Muscle of back (tissue), 13 donors: ENCODE measurements at places on chromosomes 1 and 21. TPM values are rescaled to one million over a fixed set of nuclear protein-coding genes. Genes with fewer than 3 reads are reported as not detected.
A peak's percentile ranks its signal among the peaks of the same experiment; 100 is the strongest.

Gene DNALI1
- polyA plus RNA-seq = 7.7 TPM

Gene NHLH1
- polyA plus RNA-seq = 0.27 TPM

Gene STUM
- polyA plus RNA-seq = 12.3 TPM

Gene EFNA4
- polyA plus RNA-seq = 10.2 TPM

Gene FCRLB
- polyA plus RNA-seq = 0.17 TPM

- DNase-seq = no peak
Observed at GRCh38 chr1:47230692-47231300, 1.2 kb downstream of the TAL1 start.

DNA sequence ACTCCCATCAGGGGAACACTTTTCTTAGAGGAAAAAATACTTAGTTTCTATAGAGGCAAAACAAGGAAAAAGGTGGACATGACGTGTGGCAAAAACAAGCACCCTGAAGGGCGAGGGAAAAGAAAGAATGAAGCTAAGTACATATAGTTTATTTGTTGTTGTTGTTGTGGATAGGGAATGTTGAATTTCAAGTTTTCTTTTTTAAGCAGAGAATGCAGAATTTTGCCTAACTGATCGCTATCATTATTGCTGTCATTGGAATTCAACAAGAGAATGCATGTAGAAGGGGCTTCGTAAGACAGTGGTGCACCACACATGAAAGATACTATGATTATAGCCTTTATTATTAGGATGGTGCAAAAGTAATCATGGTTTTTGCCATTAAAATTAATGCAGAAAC is 144.0 kb downstream of the LMO4 start:
- no peak for DNase-seq

- no peak for DNase-seq
Observed at GRCh38 chr1:20320704-20321103, 30.0 kb downstream of the VWA5B1 start.

DNA sequence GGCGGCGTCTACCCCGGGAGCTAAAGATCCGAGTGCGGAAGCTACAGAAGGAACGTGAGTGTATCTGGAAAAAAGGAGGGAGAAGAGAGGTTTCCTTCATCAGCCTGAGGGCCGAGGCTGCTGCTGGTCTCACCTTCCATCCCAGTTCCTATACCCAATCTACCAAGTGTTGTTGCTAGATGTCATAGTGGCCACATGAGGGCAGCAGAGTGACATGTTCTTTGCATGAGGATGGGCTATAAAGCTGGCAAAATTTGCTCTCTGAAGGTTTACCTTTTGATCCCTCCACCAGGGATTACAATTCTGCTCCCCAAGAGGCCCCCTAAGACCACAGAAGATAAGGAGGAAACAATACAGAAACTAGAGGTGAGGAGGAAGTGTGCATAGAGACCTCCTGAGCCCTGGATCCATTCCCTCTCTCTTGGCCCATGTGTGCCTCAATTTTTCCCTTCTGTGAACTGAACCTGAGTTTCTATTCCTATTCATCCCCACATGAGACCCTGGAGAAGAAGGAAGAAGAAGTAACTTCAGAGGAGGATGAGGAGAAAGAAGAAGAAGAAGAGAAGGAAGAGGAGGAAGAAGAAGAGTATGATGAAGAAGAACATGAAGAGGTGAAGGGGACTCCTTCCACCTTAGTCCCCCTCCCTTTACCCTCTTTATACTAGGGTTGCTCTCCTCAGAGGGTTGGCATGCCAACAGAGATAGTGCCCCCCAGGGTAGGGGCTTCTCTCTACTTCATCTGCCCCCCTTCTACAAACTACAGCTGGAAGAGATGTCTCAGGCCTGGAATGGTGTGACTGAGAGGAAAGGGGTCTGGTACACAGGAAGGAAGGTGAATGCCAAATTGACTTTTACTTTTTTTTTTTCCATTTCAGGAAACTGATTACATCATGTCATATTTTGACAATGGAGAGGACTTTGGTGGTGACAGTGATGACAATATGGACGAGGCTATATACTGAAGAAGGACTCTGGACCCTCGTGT is 13.3 kb downstream of the POLR3GL start:
- DNase-seq = peak; percentile 88

- DNase-seq = no peak
Observed at GRCh38 chr1:48730164-48730910, 46.4 kb downstream of the BEND5 start.

- DNase-seq = peak; percentile 40
Observed at GRCh38 chr21:33642896-33643657, 776 bp downstream of the ITSN1 start.

- DNase-seq = peak; percentile 88
Observed at GRCh38 chr1:91730801-91731732, 154.9 kb downstream of the TGFBR3 start.

GRCh38 chr1:173297798-173298391 is 90.8 kb upstream of the TNFSF4 start:
- no peak for DNase-seq

DNA sequence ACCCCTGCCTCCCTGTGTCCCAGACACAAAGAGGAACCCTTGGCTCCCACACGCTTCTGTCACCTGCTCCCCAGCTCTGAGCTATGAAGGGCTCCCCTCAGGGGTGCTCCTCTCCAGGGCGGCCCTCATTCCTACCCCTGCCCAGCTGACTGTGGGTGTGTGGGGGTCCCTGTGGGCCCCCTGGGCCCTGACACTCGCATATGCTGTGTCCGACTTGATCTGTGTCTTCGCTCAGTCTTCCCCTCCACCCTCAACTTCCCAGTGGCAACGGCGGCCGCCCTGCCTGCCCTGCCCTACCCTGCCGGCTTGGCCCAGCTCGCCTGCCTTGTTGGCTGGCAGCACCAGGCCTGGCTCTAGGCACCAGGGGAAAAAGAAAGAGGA is 1.2 kb downstream of the KCNQ4 start:
- DNase-seq = no peak

DNA sequence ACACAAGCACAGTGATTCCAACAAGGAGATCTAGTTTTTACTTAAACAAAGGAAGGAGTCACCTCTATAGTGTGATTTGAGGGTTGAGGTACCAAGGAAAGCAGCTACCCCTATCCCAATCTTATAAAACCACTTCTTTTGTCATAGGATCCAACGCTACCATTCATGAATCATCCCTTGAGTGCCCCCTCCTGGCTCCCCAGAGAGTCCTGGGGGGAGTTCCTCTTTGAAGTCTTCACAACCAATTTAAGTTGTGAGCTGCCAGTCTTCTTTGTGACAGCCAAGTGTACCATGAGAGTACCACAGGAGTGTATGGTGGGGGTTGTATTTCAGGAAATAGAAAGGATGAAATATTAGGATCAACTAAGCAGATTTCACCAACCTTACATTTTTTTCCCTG is 39.1 kb upstream of the NHLH2 start:
- DNase-seq = no peak

GRCh38 chr1:166164995-166165660 is 1.7 kb downstream of the FAM78B start:
- DNase-seq = peak; percentile 38

DNA sequence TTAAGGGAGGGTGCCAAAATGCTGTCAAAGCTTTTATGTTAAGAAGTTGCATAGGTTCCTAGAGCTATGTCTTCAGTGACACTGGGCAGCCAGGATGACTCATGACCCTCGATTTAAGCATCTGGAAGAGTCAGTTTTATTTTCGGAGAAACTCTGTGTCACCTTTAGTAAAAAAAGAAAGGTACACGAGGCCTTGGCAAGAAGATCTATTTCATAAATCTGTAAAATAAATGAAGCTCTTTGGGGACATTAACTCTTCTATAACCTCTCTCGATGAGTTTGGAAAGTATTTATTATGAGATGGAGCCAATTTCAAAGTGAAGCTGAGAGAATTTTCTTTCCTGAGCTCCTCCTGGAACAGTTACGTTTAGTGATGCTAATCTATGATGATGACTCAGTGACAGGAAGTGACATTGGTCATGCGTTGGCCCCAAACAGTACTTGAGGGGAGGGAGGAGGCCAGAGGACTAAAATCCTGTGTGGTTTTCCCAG is 156.5 kb downstream of the HLX start:
- DNase-seq = no peak

DNA sequence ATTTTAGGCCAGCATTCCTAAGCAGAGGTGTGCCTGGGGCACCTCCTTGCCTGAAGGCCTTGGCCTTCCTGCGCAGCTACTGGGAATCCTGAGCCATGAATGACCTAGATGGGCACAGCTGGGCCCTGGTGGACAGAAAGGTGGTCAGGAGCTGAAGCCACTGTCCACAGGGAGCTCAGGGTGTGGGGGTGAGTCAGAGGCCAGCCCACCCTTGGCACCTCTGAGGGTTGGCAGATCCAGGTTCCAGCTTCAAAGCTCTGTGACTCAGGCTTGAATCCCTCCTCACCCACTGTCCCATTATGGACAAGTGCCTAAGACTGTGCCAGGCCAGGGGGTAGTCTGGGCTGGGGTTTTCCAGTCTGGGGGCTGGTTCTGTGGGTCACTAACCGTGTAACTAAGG is 6.4 kb upstream of the EDN2 start:
- no peak for DNase-seq

DNA sequence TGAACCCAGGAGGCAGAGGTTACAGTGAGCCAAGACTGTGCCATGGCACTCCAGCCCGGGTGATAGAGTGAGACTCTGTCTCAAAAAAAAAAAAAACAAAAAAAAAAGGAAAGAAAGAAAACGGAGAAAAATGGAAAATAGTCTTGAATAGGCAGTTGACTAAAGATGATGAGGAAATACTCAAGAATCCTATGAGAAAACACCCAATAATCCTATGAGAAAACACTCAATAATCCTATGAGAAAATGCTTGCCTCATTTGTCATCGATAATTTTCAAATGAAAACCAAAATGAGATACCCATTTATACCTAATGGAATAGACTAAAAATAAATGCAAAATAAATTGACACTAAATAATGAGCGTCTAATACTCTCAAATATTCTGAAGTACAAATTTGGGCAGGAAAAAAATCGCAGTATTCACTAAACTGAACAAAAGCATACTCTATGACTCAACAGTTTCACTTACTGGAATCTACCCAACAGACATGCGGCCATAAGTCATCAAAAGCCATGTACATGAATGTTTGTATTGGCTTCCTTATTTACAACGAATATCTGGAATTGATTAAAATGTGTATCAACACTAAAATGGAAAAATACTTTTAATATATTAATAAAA is 733.9 kb upstream of the CHRM3 start:
- DNase-seq = no peak

DNA sequence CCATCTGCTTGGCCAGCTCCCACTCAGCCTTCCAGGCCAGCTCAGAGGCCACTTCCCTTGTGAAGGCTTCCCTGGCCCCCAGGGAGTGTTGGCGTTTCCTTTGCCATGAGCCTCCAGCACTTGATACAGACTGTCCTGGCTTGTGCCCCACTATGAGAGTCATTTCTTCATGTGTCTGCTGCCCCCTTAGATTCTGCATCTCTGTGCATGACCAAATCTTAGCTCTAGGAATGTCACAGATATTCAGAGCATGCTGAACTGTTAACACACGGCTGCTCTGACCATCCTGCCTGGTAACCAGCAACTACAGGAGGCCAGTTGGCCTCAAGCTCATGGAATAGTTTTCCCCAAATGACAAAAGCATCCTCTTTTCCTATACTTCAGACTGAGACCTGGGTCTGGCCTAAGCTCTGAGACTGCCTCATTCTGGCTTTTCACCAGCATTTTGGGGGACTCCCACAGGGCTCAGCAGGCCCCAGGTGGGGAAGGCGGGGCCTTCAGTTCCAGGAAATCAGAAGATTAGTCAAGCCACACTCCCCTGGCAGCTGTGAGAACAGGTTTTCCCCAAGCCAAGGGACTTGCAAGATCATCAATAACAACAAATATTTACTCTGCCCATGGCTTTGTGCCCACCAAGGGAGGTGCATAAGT is 182.6 kb upstream of the EDN2 start:
- DNase-seq = no peak

GRCh38 chr1:33275706-33276572 is 19.6 kb downstream of the ZNF362 start:
- no peak for DNase-seq

DNA sequence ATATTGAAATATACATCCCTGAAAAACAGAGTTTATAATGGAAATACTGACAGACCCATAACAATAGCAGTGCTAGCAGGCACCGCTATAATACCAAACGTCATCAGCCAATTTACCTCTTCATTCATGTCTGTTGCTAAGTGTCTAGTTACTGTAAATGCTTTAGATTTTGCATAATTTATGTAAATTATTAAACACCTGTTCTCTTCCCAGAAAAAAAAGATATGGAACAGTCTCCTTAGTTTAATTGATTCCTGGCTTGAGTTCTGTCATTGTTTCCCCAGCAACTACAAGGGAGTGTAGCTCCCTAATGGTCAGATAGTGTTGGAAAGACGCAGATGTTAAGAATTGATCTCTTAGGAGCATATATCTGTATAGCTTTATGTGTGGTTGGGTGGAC is 817.9 kb upstream of the ADGRL2 start:
- DNase-seq = no peak

DNA sequence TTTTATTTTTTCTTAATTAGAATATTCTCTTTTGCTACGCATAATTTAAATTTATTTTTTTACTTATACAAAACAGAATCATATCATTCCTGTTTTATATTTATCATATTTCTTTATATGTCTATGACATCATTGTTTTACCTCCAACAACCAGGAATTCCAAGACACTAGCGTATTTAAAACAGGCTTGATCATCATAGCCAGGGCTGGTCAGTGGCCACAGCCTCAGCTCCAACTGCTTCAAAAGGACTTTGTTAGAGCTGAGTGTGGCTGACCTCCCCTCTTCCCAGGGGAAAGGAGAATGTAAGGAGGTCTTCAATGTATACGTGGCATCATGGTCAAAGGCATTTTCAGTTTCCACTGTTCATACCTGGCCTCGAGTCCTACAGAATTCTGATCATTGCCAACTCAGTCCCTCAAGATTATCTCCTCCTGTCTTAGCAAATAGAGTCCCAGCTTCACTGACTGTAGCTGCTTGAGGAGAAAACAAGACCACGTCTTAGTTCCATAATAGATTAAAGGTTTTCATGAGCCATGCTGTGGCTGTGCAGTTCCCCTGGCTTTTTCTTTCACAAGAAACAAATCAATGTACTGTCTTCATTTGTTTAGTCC is 444.0 kb downstream of the PTPRC start:
- no peak for DNase-seq

DNA sequence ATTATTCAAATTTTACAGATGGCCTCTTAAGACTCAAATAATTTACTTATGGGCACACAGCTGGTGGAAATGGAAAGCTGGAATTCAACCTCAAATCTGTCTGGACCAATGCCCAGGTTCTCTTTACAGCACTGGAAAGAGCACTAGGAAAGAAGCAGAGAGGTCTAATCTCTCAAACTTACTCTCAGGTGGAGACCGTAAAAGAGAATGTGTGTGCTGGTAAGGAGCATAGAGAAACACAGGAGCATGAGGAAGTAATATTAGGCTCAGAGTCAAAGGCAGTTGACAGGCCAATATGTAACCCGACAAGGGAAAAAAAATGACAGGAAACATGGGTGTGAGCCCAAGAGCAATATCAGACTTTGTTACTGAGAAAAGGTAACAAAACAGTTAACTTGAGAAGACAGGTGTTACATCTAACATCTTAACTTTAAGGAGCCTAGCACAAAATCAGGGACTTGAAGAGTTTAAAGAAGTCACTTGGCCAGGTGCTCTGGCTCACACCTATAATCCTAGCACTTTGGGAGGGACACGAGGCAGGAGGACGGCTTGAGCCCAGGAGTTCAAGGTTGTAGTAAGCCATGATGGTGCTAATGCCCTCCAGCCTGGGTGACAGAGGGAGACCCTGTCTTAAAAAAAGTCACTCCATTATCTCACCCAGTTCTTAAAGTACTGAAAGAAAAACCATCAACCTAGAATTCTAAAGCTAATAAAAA is 20.7 kb downstream of the PPP1R15B start:
- no peak for DNase-seq
